ENCODE measurements at places on chromosomes 3 and 15.

- no peak for DNase-seq
These were observed 327.3 kb upstream of the NR2F2 start for GRCh38 chr15:96002890-96003859.

DNA sequence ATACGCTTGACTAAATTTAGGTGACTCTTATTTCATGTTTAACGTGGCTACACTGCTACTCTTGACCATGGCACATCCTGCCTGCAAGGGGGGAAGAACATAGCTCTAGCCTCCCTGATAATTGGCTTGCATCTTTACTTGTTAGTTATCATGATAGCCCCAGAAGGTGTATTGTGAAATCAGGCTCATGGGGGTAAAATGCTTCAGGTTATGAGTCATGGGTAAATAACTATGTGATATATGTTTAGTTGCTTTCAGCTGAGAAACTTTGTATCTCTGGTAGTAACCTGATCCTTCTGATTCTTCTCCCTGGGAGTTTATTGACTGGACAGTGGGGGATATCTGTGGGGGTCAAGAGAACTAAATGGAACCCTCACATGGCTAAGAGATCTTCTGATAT is 660.8 kb upstream of the UBE2E2 start:
- no peak for DNase-seq

DNA sequence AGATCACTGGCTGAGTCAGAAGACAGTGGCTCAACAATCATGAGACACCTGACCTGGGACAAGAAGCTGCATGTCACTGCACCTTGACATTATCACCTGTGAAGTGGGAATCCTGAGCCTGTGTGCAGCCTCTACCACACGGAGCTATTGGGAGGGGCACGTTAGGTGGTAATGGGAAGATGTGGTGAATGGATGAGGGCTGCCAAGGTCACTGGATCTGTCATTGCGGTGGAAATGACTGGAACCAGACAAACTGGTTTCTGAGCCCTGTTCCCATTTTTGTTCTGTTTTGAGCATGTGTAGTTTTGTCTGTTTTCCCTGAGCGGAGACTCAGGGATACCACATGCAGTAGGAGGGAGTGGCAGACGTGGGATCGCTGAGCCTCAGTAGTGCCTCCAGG is 235.5 kb downstream of the OPA1 start:
- no peak for DNase-seq

DNA sequence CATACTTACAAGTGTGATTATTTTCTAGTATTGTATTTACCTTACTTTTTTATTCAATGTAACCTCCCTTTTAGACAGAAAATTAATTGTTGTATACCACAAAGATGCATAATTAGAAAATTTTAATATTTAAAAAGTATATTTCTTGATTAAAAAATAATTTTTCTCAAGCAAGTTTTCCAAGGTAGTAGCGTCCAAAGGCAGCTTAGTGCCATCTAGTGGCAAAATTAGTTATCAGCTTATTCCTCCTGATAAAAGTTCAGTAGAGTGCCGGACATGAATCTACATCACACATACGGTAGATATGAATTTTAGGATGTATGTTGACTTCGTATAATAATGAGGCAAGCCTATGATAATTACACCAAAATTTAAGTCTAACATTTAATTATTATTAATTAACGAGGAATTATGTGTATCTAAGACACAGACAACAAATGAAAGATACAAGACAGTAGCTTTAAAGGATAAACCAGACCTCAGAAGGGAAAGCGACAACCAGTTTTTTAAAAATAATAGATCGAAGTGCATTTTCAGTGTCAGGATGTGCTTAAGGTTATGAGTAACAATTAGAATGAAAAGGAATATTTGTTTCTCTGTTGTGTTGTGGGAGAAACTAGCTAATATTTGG is 405.9 kb downstream of the ROBO1 start:
- peak; percentile 1 for DNase-seq

DNA sequence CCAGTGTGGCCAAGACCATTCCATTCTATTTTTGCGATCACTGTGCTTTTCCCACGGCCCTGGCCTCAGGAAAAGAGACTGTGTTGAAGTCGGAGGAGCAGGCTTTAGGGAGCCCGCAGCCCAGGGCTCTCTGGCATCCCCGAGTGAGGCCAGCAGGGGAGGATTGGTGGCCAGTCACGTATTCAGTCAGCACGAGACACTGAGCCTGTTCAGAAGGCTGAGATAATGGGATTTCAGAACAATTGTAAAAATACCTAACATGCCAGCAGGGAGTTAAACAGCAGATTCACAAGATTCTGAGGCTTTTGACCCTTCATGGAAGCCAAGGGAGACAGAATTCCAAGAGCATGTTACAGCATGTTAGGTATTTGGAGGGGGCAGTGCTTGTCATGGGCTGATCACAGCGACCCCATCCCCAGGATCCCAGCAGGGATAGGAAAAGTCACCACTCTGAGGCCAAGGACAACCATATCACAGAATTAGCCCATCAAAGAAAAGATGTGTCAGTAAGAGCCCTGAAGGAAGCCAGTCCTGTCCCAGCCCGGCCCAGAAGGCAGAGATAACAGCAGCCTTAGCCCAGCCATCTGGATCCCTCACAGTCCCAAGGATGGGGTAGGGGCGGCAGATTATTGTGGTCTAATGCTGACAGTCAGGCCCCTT is 40.6 kb downstream of the AMOTL2 start:
- no peak for DNase-seq

DNA sequence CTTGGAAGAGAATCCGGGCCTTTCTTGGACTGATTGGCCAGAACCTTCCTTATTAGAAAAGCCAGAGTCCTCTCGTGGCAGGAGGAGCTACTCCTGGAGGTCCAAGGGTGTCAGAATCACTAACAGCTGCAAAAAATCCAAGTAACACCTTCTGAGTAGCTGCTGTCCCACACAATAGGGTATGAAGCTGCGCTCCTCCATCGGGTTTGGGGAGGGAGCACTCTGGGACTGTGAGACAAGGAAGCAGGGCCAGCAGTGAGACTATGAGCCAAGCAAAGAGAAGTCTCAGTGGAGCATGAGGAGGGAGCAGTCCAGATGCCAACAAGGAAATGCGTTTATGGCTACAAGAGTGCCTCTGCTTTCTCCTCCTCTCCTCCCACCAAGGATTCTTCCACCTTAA is 21.7 kb downstream of the SEMA3G start:
- DNase-seq, result no peak

- no peak for DNase-seq
These were observed 121.2 kb downstream of the TLE3 start for GRCh38 chr15:69976366-69976994.

DNA sequence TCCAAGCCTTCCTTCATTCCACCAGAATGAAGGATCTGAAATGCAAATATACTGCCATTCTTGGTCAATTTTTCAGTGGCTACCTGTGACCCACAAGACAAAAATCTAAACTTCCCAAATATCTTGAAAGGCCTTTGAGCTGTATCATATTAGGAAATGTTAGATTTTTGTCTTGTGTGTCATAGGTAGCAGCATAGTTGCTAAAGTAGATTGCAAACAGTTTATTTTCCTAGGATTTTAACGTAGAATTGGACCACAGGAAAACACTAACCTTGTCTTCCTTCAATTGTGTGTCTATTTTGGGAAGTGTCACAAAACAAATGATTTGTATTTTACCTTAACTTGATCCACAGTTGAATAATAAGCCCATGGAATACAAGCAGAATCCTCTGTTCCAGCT is 42.4 kb downstream of the CP start:
- no peak for DNase-seq

GRCh38 chr3:172347895-172348679 is 100.2 kb downstream of the GHSR start:
- DNase-seq, result no peak

DNA sequence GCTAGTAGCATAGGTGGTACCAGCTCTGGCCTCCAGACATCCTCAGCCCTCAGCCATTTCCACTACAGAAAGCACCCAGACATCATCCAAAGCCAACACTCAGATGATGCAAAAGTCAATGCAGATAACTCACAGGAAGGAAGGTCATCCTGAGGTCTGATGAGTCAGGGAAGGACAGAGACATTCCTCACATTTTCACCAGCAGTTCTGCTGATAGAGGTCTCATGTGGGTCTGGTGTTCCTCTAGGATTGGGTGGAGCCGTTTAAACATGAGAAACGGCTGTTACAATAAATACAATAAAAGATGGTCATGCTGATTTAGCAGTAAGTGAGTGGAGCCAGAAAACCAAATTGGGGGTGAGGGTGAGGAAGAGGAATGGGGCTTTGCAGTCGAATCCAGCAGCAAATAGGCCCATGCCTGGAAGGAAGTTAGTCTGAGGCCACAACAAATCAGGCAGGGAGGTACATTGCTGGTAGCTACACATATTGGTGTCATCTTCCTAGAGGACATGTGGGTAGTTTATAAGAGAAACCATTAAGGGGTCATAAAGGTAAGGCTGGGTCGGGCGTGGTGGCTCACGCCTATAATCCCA is 33.3 kb upstream of the FLNB start:
- no peak for DNase-seq

DNA sequence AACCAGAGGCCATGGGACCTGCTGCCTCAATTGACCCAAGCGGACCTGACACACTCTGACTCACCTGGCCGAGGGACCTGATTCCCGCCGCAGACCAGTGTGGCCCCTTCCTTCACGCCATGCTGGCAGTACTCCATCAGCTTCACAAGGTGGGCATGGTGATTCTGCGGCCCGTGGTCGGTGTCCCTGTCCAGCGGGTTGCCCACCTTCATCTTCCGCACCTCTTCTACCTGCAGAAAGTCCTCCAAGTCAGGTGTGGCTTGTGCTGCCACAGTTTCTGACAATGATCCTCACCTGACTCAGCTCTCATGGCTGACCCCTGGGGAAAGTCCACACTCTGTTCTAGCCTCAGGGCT is 25.9 kb upstream of the SLC41A3 start:
- no peak for DNase-seq

- no peak for DNase-seq
These were observed 6.2 kb downstream of the UBE2E1 start for GRCh38 chr3:23811919-23812318.

DNA sequence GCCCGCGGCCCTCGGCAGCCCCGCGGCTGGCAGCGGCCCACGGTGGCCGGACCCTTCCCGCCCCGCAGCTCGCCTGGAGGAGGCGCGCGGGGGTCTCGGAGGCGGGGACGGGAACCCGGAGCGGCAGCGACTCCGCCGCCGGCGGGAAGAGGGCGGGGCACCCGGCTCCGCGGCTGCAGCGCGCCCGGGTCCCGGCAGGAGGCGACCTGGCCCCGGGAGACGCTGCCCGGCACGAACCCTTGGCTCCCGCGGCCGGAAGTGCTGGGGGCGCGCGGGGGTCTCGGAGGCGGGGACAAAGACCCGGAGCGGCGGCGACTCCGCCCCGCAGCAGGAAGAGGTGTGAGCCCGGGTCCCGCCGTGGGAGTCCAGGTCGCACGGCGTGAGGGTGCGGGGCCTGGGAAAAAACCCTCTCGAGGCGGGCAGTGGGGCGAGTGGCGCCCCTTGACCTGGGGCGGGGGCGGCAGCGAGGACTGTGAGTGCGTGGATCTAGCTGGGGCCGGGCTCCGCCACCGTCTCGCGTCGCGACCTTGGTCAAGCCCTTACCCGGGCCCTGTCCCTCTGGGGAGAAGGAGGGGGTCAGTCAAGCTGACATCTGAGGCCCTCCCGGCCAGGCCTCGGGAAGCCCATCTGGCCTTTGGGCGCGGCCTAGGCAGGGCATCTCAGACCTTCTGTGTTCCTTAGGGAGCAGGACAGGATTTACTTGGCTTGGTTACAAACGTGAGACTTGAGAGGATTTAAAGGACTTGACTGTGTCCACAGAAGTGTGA is at the start of gene CIB2:
CIB2 (minus strand) TSS at position 151 of the 767 bp plus-strand sequence. CDS start 230 bp downstream, outside the sequence.
- DNase-seq, result peak; percentile 95

- DNase-seq, result no peak
These were observed 54.3 kb downstream of the LMCD1 start for GRCh38 chr3:8555725-8556472.

- peak; percentile 42 for DNase-seq
These were observed 6.6 kb downstream of the IVD start for GRCh38 chr15:40412095-40412759.

- DNase-seq, result no peak
These were observed 7.6 kb upstream of the TRH start for GRCh38 chr3:129966876-129967275.

- no peak for DNase-seq
These were observed 47.9 kb downstream of the HERC2 start for GRCh38 chr15:28273873-28274610.

DNA sequence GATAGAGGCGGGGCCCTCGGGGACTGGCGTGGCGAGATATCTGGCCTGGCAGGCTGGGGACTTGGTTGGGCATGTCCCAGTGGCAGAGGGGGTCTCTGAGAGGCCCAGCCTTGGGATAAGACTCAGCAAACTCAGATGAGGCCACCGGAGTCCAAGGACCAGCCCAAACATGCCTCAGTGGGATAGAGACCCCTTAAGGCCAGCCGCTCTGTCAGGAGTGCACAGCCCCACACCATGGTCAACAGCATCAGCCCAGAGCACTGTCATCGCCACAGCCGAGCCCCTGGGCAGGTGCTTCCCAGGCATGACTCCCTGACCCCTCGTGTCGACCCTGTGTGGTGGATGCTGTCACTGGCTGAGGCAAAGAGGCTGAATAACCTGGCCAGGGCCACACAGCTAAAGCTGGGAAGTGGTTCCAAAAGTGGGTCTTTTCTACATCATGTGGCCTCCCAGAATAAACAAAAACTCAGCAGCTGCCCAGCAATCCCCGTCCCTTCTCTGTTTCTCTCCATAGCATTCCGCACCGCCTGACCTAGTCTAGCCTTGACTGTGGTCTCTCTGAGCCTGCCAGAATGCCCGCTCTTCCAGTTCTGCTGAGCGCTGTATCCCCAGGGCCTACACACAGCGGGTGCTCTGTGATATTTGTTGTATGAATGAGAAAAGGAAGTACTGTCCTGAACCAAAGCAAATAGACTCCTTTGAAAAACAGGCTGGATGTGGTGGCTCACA is 15.1 kb downstream of the CTSH start:
- DNase-seq, result no peak

DNA sequence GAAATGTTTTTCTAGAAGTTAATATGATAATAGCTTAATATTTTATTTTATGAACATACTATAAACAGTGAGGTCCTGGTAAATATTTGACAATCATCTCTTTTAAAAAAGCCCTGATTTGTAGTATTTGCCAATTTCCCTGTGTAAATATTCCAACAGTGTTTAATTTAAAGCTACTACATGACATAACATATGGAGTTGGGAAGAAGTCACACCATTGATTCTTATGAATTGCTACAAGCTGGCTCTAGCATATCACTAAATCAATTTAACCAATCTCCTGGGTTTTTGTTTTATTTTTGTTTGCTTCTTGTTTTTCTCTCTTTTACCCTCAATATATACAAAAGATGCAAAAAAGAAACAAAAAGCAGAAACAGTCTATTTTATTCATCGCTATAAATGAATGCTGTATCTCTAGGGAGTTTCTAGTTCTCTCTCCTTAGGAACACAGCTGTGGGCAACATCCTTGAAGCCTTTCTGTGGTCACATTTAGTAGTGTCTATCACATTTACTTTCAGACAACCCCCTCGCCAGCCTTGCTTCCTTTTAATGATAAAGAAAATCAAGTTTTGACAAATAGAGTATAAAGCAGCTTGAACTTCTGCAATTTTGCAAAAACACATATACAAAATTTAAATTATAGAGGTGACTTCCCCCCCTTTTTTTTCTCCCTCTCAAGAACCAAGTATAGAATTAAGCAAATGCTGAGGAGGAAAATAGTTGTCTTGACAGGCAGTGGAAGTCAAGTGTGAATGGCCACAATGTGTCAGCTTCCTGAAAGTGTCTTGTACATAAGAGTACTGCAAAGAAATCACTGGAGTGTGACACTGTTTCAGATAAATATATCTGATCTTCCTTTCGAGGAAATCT is 21.4 kb downstream of the CCR1 start:
- no peak for DNase-seq

Data from HuH-7.5 (cell line).